Activated T-cell treated with anti-CD3 and anti-CD28 coated beads, Interleukin-2, amount 50 U/mL, for 24 hours (primary cell): ENCODE measurements at places on chromosomes 16 and 17.

- peak; percentile 91 for DNase-seq
Observed at GRCh38 chr17:40121181-40122135, at the start of gene MSL1. TSS of gene MSL1 (plus strand) at chr17:40121971. CDS start at chr17:40122613, 642 bp downstream.

DNA sequence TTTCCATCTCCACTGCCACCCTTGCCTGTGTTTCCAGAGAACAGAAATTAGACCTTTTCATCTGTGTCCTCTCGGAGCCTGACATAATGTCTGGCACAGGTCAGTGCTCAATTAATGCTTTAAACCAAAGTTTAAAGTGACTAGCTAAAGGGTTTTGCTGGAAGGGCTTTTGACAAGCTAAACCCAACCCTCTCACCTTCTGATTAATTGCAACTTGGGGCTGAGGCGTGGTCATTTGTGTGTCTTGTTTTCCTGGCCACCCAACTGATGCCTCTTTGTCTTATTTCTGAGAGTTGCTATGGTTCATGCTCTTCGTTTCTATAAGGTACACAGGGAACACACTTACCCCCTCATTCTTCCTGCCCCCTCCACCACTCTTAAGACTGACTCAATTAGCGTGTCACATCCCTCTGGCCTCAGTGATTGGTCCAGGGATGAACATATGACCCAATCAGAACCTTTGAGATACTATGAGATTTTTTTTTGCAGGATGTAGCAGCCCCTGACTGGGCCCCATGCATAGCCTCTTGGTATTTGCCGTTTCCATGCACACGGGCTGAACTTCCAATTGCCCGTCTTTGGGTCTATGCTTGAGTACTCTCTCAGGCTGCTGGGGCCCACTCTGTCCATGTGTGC, 15.8 kb upstream of the BRD7 start:
- no peak for DNase-seq

- DNase-seq, result no peak
Observed at GRCh38 chr16:86892509-86892908, 314.2 kb downstream of the FOXL1 start.

DNA sequence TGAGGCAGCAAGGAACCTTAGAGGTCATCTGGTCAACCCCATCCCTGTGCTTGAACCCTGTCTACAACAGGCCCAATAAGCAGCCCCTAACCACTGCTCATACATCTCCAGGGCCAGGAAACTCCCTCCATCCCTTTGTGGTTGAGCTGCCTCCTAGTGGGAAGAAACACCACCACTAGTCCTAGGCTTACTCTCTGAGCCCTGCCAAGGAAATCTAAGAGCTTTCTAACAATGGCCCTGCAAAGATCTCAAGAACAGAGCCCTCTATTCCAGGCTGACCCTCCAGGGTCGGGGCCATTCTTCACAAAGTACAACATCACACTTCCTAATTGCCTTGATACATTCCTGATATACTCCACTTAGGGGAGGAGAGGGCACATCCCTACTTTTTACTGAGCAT, 5.8 kb downstream of the ACLY start:
- DNase-seq, result no peak

DNA sequence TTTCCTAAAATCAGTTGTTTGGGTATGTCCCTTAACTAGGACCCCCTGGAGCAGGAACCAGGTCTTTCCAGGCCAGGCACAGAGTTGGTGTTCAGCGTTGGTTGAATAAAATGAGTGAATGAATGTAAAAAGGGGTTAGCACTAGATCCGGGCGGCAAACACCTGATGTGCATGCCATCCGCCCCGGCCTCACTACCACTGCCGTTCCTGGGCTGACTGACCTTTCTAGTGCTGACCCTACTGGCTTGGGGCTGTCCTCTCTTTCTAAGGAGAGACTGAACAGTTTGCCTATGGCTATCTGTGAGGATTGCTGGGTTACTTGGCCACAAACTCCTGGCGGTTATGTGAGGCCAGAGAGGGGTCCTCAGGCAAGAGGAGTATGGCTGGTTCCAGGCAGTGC, 10.1 kb upstream of the PHF12 start:
- DNase-seq, result no peak

DNA sequence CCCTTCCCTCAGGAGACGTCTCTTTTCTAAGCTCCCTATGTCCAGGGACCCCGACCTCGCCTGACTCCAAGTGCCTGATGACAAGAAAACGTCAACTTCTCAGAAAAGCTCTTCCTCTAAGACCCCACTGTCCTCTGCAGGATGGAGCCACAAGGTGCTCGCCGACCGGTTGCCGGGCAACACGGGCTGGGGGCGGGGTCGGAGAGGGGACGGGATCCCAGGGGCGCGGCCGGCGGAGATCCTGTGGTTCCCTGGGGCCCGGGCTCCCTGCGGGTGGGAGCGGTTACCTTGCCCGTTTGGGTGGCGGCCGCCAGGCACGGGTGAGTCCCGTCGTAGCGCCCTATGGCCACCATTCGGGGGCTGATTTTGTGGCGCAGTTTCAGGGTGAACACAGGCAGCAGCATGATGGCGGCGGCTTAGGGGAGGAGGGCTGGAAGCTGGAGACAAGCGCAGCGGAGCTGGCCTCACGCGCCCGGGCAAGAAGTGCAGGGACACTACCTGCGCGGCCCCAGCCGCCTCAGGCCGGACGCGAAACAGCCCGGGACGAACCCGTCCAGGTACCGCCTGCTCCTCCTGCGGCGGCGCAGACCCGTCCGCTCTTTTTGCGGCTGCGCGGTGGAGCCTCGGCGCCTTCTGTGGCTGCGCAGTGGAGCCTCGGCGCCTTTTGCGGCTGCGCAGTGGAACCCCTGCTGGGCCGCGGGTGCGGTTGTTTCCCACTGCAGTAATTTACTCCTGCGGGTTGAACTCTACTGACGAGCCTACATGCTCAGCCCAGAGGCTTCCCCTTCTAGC, at the start of gene BBS2:
BBS2 (minus strand) TSS at position 566 of the 792 bp plus-strand sequence; CDS start at position 404, 162 bp downstream.
- peak; percentile 95 for DNase-seq

- DNase-seq, result no peak
Observed at GRCh38 chr16:55506083-55506482, 2.8 kb upstream of the LPCAT2 start.

DNA sequence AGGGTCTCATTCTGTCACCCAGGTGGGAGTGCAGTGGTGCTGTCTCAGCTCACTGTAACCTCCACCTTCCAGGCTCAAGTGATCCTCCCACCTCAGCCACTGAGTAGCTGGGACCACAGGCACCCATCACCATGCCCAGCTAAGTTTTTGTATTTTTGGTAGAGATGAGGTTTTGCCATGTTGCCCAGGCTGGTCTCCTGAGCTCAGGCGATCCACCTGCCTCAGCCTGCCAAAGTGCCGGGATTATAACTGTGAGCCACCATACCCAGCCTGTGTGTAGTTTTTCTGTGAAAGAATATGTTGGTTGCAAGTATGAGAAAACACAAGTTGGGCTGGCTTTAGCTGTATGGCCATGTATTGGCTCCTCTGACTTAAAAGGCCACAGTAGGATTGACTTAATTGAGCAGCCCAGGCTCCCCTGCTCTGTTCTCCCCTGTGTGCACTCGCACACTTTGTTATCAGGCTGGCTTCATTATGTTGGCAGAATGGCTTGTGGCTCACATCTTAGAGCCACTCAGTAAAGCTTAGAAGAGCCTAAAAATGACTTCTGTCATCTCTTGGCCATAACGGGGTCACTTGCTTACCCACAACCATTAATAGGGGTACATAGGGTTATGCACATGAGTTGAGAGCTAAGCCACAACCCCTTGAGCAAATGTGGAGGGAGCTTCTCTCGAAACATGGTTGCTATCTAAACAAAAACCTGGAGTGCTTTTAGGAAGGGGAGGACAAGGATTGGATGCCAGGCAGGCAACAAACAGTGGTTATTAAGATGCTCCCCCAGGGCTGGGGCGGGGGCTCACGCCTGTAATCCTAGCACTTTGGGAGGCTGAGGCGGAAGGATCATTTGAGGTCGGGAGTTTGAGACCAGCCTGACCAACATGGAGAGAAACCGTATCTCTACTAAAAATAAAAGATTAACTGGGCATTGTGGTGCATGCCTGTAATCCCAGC, 6.1 kb downstream of the HAPSTR1 start:
- DNase-seq, result no peak

DNA sequence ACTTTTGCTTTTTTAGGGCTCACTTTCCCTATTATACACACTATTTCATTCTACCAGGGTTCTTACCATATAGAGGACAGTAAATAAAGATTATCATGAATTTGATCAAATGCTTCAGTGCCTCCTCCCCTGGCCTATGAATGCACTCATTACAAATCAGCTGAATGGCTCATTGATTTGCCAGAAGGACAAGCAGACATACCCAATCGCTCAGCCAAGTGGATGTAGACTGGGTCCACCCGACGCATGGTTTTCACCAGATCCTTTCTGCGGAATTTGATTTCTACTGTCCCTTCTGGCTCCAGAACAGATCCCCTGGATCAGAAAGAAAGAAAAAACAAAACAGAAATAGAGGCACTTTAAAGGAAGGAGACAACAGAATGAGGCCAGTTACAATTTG, 162.6 kb downstream of the AATF start:
- no peak for DNase-seq

- no peak for DNase-seq
Observed at GRCh38 chr17:57402681-57403180, 146.4 kb downstream of the MSI2 start.

DNA sequence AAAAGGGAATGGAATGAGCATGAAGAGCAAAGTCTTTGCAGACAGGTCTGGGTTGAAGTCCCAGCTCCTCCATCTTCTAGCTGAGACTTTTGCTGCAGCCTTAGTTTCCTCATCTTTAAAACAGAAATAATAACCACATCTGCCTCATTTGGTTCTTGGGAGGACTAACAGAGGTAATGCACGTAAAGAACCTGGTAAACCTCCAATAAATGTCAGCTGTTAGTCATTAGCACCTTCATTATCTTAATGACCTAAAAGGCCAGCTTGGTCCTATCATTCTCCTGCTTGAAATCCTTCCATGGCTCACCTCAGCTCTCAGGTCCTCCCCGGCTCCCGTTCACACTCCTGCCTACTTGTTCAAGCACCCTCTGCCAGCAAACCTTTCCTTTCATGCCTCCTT, 51.8 kb downstream of the SKAP1 start:
- no peak for DNase-seq

GRCh38 chr17:78939615-78940014, 14.4 kb upstream of the TIMP2 start:
- DNase-seq, result no peak

GRCh38 chr17:67992548-67993152, 3.6 kb downstream of the C17orf58 start:
- no peak for DNase-seq

DNA sequence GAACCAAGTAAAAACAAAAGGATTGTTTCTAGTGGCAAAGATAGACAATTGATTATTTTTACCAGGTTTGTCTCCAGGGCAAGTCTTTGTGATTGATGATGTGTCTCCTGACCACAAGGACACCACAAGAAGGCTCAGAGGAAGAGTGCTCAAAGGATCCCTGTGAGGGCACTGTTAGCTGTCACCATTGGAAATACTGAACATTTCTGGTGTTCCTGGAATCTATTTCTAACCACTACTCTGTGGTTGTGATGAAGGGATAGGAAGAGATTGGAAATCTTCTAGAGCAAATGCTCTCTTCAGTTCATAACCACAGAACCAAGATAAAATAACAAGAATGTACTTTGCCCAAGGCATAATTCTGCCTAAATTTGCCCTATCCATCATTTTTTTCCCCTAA, 15.3 kb downstream of the RNF43 start:
- no peak for DNase-seq

GRCh38 chr17:17884391-17885357, 47.9 kb upstream of the SREBF1 start:
- no peak for DNase-seq

DNA sequence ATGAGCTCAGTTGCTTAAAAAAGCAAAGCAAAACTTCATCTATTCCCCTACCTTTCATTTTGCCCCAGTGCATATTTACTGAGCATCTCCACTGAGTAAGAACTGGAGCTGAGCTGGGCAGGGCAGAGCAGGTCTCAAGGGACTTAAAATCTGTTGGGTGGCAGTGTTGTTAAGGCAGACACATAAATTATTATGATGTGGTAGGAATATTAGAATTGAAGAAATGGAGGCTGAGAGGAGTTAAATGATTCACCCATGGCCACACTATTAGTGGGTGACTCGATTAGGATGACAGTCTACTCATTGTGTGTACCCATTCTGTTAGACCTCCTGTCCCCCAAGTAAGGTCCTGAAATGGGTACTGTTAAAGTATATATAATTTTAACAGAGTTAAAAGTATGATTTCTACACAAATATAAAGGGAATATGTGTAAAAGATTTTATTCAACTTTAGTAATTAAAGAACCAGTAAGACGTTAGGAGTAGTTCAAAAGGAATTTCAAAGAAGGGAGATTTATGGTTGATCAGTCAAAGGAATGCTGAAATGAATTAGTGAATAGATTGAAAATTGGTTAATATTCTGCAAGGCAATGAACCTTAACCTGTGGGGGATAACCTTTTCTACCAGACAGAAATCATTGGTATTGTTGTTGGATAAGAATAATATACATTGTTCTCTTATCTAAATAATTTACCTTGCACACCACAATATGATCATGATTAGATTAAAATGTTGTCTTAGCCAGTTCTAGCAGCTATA, 17.5 kb downstream of the ITGB3 start:
- no peak for DNase-seq

- no peak for DNase-seq
Observed at GRCh38 chr16:81797443-81797842, 18.4 kb downstream of the PLCG2 start.
